ENCODE measurements at places on chromosomes 4 and X. TPM values are rescaled to one million over a fixed set of nuclear protein-coding genes. Genes with fewer than 3 reads are reported as not detected.

GRCh38 chrX:82320569-82320968 lies 1118.7 kb downstream of the SH3BGRL start:
- no peak for DNase-seq

Gene ANKRD50
- 22.9 TPM for total RNA-seq

DNA sequence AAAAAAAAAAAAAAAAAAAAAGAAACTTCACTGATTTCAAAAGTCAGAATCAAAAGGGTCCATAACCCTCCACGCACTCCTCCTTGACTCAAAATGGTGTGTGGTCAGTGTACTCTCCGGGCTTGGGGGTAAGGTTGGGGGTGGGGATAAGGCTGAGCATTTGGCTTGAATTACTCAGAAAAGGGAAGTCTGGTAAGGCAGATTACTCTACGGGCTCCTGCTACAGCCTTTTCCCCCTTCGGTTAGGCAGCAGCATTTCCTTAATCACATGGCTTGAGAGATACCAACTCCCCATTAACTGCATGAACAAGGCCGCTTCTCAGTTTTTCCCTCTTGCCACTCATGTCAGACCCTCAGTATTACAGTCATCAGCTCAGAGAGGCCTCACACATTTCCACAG lies 135.4 kb upstream of the DUSP21 start:
- no peak for DNase-seq

DNA sequence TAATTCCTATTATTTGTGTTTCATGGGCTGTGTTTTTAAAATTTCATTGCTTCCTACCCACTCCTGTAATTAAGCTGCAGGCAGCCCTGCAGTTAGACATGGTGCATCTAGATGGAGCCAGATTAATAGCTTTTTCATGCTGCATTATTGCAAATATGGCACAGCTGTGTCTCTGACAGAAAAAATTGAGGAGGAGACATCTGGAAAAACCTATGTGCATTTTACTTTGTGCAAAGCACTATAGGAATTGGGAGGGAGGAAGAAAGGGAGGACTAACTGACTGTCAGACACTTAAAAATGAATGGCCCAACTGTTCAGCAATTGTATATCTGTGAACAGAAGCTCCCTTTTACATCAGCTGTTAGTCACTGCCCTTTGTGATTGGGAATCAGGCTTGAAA lies 8.1 kb upstream of the RPGR start:
- DNase-seq: no peak

DNA sequence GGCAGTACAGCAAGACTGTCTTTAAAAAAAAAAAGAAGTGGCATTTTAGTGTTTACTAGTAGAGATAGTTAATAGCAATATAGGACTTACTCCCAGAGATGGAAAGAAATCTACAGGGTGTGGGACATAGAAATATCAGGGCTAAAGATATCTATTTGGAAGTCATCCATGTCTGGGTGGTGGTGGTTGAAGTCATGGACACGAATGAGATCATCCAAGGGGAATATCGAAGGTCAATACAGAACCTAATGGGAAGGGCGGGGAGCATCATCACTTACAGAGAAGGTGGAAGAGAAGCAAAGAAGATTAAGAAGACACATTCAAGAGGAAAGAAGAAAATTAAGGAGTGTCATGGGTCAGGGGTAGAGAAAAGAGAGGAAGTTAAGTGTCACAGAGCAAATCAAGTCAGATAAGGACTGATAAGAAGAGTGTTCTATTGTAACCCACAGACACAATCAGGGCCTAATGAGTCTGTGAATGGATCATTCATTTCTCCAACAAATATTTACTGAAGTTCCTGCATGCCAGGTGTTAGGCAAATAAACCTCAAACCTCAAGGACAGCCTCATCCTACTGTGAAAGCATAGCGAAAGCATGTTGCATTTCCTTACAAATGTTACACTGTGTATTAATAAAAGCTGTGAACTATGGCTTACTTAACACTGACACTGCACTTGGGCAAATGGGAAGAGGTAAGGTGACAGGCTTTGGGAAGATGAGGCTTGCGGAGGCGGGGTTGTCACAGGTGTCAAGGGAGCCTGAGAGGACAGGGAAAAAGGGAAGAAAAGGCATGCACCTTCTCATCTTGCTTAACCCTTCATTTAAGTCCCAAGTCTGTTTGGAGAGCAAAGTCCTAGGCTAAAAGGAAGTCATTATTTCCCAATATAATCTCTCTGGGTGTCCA lies 65.3 kb downstream of the ELOVL6 start:
- peak; percentile 19 for DNase-seq

GRCh38 chrX:129553619-129554288 lies 13.7 kb downstream of the OCRL start:
- no peak for DNase-seq

DNA sequence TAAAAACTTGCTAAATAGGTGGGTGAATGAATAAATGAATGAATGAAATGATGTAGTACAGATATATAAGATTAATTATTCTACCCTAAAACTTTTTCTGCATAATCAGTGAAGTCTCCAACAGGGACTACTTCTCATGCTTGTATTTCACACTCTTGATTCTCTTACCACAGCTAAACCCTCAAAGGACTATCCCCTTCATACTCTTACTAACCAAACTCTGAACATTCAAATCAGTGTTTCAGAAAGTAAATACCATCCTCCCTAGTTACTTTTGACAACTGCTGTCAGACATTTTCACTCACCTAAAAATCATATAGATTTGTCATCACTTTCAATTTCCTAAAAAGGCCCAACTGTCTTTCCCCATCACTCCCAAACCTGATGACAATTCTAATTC lies 234.3 kb upstream of the HHIP start:
- DNase-seq: no peak

GRCh38 chr4:52001616-52002015 lies 18.5 kb downstream of the LRRC66 start:
- no peak for DNase-seq

DNA sequence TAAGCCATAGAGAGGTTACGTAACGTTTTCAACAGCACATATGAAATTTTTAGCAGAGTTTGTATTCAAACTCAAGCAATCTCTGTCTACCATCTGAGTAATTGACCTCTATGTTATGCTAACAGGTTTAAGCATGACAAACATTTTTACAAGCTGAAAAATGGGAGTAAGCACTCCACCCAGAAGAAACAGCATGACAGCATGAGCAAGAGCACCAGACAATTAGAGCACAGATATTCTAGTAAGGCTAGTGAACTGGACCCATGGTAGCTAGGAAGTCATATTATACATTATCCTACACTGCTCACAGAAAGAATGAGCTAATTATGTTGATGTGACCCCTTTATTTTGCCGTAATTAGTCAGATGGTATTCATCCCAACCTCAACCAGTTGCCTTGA lies 200.5 kb downstream of the PABPC4L start:
- no peak for DNase-seq

- no peak for DNase-seq
Measured at GRCh38 chr4:179447308-179447707, 2005.1 kb upstream of the AGA start.

Gene DIPK2B
- 7.1 TPM for total RNA-seq

Gene HEPH
- total RNA-seq: 50.8 TPM

Gene ESX1
- total RNA-seq: not detected

Gene ZGRF1
- 2.6 TPM for total RNA-seq

DNA sequence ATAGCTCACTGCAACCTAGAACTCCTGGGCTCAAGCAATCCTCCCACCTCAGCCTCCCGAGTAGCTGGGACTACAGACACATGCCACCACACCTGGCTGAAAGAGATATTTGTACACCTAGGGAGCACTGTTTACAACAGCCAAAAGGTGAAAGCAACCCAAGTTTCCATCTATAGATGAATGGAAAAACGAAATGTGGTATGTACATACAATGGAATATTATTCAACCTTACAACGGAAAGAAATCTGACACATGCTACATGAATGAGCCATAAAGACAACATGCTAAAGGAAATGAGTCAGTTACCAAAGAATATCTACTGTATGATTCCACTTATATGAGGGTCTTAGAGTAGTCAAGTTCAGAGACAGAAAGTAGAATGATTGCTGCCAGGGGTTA lies 52.2 kb downstream of the ABCG2 start:
- no peak for DNase-seq

Gene MAPK10
- 45.0 TPM for total RNA-seq

GRCh38 chr4:20760053-20760452 lies 59.8 kb downstream of the PACRGL start:
- no peak for DNase-seq

Gene PAGE1
- not detected for total RNA-seq

Gene TLR3
- total RNA-seq: 30.2 TPM

GRCh38 chrX:63920875-63921274 lies 135.9 kb upstream of the ARHGEF9 start:
- DNase-seq: no peak

DNA sequence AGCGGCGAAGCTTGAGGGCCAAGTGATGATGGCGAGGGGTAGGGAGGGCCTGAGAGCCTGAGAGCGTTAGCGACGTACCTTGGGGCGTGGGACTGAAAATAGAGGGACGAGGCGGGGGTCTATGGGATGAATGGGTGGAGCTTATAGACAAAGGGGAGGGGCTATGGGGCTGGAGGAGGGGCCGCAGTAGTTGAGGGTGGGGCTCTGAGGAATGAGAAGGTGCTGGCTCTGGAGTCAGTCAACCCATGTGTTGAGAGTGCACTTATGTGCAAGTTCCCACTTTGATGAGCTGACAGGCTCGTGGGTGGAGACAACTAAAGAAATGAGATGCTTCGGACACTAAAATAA lies 488 bp downstream of the TBC1D25 start:
- peak; percentile 18 for DNase-seq

DNA sequence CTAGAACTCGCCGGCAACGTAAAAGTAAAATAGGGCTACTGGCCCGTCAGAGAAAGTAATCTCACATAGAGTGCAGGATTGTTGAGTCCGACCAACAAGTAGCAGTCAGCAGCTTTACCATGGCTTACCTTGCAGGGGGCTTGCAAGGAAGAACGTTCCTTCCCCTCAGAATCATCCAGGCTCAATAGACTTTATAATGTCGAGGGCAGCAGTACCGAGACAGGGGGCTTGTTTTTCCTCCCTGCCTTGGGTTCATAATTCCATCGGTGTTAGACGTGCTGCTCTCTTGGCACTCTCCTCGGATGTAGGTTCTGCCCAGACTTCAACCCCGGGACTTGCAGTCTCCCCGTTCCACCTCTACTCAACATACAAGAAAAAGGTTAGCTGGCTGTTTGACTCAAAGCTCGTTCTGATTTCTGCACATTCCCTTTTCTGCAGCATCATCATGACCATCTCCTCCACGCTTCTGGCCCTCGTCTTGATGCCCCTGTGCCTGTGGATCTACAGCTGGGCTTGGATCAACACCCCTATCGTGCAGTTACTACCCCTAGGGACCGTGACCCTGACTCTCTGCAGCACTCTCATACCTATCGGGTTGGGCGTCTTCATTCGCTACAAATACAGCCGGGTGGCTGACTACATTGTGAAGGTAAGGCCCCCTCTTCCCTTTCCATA lies 1.5 kb downstream of the SLC10A4 start:
- DNase-seq: no peak

DNA sequence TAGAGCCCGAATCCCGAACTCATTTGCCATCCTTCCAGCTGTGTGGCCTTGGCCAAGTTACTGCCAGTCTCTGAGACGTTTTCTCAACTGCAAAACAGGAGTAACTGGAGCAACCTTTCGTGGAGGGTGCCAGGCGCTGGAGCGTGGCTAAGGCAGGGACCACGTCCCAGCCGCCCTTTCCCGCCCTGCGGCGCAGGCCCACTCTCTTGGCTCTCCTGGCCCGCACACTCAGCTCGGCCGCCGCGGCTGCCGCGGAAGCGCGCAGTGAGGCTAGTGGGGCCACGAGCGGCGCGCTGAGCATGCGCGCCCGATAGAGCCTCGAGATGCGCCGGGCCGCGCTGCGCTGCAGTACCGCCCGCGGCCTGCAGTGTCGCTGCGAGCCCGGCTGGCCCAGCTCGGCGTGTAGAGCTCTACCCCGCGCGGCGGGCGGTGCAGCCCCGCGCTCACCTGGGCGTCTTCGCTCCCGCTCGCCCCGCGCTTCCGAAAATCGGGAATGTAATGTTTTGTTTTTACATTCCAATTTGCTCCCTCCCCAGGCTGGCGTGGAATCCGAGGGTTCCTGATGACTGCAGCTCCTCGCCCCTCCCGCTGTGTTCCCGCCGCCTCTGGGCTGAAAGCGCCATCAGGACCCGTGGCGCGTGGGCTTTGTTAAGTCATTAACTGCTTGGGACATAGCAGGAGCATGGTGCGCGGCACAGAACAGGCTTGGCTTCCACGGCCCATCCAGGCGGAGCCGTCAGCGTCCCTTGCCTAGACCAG lies 4.0 kb upstream of the ZNF518B start:
- peak; percentile 48 for DNase-seq

GRCh38 chr4:132297346-132297745 lies 851.7 kb upstream of the PCDH10 start:
- DNase-seq: no peak

Gene GPR101
- not detected for total RNA-seq

- no peak for DNase-seq
Measured at GRCh38 chrX:63764946-63765345, 20.1 kb downstream of the ARHGEF9 start.

DNA sequence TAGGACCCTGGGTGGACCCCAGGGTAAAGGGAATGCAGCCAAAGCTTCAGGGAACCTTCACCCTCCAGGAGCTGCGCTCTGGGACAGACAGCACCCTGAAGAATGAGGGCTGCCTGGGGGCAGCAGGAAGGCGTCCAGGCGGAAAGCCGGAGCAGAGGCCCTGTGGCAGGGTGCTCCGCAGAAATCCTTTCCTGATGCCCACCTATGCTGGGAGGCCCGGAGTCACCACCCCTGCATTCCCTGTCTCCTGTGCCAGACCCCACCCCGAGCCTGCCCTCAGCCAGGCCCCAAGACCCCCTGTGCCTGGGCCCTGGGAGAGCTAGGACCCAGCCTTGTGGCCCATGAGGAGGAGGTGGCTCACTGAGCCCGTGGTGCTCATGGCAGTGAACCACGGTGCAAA lies 1.3 kb upstream of the DGKQ start:
- no peak for DNase-seq

DNA sequence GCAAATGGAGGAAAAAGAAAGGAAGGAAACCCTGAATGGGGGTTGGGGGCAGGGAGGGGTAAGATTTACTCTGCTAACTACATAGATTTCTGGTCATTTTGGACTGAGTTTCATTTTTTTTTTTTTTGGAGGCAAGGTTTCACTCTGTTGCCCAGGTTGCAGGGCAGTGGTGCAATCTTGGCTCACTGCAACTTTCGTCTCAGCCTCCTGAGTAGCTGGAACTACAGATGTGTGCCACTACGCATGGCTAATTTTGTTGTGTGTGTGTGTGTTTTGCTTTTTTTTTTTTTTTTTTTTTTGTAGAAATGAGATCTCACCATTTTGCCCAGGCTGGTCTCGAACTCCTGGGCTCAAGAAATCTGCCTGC lies 223.5 kb downstream of the APBB2 start:
- DNase-seq: no peak

- no peak for DNase-seq
Measured at GRCh38 chr4:78682070-78682469, 94.1 kb upstream of the BMP2K start.

GRCh38 chr4:73576381-73576780 lies 43.9 kb downstream of the RASSF6 start:
- DNase-seq: no peak

GRCh38 chr4:15557786-15558550 lies 88.3 kb downstream of the CC2D2A start:
- peak; percentile 67 for DNase-seq

- no peak for DNase-seq
Measured at GRCh38 chr4:24330172-24330571, 254.2 kb downstream of the DHX15 start.

- no peak for DNase-seq
Measured at GRCh38 chrX:153696100-153696499, 8.4 kb downstream of the SLC6A8 start.
